ENCODE measurements at places on chromosomes 6 and 20.

DNA sequence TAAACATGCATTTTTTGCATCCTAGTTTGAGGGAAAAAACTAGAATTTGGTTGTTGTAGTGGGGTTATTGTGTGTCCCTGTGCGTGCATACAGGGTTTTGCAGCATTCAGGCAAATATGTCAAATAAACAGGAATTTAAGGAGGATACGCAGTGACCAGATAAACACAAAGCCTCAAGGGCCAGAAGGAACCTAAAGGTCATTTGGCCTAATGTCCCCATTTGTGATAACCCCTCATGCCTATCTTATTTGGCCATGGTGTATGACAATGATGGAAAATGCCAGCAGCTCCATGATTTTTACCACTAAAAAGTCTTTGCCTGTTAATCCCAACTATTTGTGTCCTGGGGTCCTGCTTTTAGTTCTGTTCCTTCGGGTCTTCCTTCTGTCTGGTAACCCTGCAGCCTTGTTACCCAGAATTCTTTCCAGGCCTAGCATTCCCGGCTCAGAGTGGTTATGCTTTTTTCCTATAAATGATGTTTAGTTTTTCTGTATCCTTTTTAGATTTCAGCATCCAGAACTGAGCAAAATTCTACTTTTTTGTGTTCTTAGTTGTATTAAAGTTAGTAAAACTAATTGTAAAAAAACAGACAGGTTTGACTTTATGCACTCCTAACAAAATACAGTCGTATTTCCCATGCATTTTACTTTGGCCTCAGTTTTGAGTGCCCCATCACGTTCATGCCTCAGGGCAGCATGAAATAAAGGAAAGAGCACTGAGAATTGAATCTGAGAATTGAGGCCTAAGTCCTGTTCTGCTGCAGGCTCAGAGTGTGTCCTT is 4.4 kb downstream of the STX16 start:
- DNase-seq = no peak

- no peak for DNase-seq
Measured at GRCh38 chr20:3728354-3728753, 4.1 kb upstream of the HSPA12B start.

- no peak for DNase-seq
Measured at GRCh38 chr20:61956396-61957342, 109.0 kb downstream of the TAF4 start.

DNA sequence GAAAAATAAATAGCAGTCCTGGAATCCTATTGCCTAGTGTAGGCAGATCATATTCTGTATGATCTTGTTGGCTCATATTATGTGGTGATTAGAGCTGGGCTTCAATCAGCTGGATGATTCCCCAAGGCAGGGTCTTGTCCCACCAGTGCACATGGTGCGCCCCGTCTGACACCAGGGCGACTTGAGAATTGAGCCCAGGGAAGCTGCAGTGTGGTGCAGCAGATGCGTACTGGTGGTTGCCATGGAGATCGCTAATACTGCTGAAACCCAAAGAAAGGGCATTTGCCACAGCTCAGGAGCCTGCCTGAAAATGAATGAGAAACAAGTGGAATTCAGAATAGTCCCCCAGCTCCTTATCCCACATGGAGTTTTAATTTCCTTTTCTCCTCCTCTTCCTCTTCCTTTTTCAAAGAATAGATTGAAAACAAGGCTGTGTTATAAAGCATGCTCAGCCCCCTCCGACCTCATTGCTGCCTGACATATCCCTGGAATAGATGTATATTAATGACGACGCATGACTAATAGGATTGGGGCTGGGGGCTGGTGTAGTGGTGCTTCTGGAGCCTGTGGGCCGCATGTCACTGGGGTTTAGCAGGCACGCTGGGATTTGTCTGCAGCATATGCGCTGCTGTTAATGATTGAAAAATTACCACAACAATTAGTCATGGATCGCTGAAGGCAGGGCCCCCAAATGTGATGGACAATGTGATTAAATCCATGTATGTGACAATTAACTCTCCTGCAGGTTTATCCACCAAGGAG is 210.5 kb downstream of the FARS2 start:
- DNase-seq = no peak
